Progenitor cell of endocrine pancreas (in vitro differentiated cells): ENCODE measurements at places on chromosomes 5 and 9.

GRCh38 chr5:16160706-16161105 lies 18.9 kb downstream of the MARCHF11 start:
- no peaks in the 10 kb centered on the region for H3K27me3 ChIP-seq
- DNase-seq = no peak
- H3K27ac ChIP-seq = no peak overlapping the region
- H3K4me1 ChIP-seq = no peaks in the 10 kb centered on the region

- DNase-seq = no peak
- H3K4me3 ChIP-seq = no peak overlapping the region
- no peaks in the 10 kb centered on the region for H3K27me3 ChIP-seq
- H3K36me3 ChIP-seq = peaks cover 11% of the 10 kb centered on the region
- peaks cover 2% of the 10 kb centered on the region for H3K4me1 ChIP-seq
Measured at GRCh38 chr9:20725675-20726074, 41.6 kb downstream of the FOCAD start.

GRCh38 chr5:35988529-35988928 lies 2.7 kb downstream of the UGT3A1 start:
- H3K27me3 ChIP-seq = peaks cover 7% of the 10 kb centered on the region
- peaks cover 15% of the 10 kb centered on the region for H3K4me1 ChIP-seq
- no peak for DNase-seq
- no peaks in the 10 kb centered on the region for H3K36me3 ChIP-seq
- H3K4me3 ChIP-seq = no peak overlapping the region

- H3K27ac ChIP-seq = peak overlapping the region; percentile 97
- H3K27me3 ChIP-seq = no peaks in the 10 kb centered on the region
- no peaks in the 10 kb centered on the region for H3K36me3 ChIP-seq
- DNase-seq = no peak
Measured at GRCh38 chr5:139652788-139653241, 4.7 kb downstream of the CXXC5 start.

GRCh38 chr5:146645342-146645741 lies 129.4 kb upstream of the GPR151 start:
- no peak for DNase-seq
- H3K36me3 ChIP-seq = no peaks in the 10 kb centered on the region
- H3K27ac ChIP-seq = no peak overlapping the region
- no peaks in the 10 kb centered on the region for H3K4me1 ChIP-seq
- H3K27me3 ChIP-seq = peaks cover 7% of the 10 kb centered on the region

DNA sequence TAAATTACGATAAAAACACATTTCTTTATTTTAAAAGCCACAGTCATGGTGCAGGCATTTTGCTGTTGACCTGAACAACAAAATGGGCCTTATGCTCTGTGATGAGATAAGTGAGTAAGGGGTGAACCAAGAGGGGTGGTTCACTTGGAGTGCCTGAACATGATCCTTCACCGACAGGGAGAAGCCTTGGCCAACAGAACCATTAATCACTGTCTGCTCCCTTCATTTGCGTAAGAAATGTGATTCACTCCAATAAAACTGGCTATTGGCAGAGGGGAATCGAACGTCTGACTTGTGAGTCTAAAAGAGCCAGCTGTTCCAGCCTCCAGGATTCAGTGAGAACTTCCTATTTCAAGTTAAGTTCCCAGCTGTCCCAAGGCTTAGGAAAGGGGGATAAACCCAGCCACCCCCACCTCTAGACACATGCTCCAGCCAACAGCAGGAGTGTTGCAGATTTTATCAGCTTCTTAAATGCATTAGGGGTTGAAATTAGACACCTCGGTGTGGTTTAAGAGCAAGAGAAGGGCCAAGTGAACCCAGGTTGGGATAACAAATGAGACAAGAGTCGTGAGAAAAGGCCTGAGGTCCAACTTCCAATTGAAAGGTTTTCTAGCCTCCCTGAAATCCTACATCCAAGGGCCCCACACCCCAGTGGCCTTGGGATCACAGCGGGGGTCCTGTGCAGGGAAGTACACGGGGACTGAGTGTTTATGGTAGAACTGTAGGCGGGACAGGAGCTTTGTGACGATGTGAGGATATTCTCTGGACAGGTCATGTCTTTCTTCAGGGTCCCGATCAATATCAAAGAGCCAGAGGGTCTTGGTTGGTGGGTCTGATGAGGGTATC lies 131.4 kb upstream of the LHFPL2 start:
- no peak overlapping the region for H3K27ac ChIP-seq
- H3K36me3 ChIP-seq = peaks cover 4% of the 10 kb centered on the region
- H3K4me3 ChIP-seq = no peak overlapping the region
- no peaks in the 10 kb centered on the region for H3K4me1 ChIP-seq

DNA sequence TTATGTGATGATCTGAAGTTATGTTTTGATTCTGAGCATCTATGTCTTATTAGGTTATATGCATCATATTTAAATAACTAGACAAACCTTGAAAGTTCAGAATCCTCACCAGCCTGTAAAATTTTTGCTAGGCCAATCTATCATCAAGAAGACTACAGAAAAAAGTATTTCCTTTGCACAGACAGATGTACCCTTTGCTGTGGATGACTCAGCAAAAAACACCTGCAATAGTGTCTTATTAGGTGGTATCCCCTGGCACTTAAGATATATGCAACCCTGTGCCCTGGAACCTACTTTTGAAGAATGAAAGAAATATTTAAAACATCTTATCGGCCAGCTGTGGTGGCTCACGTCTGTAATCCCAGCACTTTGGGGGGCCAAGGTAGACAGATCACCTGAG lies 130.6 kb downstream of the SLF1 start:
- DNase-seq = no peak

DNA sequence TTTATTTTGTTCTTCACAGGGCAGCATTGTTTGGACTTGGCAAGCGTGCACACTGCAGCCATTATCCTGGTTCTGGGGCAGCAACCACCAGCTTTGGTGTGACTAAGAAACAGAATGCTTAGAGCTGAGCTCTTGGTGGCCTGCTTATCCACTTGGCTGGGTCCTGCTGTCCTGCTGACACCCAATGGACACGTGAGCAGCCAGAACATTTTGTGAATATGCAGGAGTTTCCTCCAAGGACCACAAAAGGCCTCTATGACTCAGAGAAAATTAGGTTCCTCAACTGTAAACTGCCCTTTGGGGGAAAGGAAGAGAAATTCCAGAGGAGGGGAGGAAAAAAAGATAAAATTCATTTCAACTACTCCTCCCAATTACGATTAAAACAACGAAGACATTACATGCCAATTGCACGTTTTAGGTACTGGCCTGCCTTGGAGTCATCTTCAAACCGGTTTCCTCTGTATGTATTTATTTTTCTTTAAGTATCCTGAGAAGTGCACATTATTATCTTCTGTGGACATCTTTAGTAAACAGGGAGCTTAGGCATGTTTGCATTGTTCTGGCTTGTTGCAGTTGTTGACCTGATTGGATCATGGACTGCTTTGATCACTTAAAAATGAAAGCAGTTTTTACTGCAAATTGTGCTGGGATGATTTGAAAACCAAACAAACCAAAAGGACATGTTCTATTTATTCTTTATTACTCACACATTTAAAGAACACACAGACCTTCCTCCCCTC lies 82.3 kb upstream of the TLE4 start:
- H3K36me3 ChIP-seq = peaks cover 4% of the 10 kb centered on the region
- no peak overlapping the region for H3K4me3 ChIP-seq
- H3K27me3 ChIP-seq = peaks cover 40% of the 10 kb centered on the region

DNA sequence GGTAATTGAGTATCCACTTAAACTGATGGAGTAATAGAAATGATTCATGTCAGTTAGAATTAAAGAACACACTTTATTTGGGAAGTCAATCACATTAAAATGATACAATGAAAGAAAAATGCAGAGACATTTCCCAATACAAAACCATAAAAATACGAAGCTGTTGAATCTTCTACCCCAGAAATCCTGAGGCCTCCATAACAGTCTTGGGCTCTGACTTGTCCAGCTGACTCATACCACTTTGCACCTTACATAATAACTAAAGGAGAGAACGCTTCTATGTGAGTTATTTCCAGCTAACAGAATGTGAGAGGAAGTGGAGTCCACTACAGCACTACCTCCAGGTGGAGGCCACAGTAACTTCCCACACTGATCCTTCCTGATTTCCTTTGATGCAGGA lies 305.0 kb downstream of the MRPS30 start:
- H3K4me1 ChIP-seq = no peaks in the 10 kb centered on the region
- no peak for DNase-seq
- H3K36me3 ChIP-seq = peaks cover 2% of the 10 kb centered on the region
- H3K4me3 ChIP-seq = no peak overlapping the region
